ENCODE measurements at places on chromosomes 4 and X. TPM values are rescaled to one million over a fixed set of nuclear protein-coding genes. Genes with fewer than 3 reads are reported as not detected.

DNA sequence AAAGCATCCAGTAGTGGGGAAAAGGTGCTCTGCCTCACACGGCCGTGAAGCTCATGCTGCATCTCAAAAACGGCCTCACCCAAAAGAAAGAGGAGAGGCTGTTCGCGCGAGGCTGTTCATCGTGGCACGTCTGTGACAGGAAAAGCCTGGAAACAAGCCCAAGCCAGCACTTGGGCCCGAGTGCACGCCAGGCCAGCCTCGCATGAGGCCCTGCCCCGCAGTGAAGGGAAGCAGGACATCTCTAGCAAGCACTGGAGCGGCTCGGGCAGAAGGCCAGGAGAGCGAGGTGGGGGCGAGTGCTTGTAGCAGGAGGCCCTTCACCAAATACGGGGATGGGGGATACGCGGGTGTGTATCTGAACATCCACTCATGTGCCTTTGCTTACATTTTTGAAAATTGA lies 39.9 kb upstream of the MXD4 start:
- no peak for DNase-seq

The ARHGEF38 gene
- total RNA-seq = not detected

The FMR1NB gene
- total RNA-seq = not detected

The FSTL5 gene
- not detected for total RNA-seq

DNA sequence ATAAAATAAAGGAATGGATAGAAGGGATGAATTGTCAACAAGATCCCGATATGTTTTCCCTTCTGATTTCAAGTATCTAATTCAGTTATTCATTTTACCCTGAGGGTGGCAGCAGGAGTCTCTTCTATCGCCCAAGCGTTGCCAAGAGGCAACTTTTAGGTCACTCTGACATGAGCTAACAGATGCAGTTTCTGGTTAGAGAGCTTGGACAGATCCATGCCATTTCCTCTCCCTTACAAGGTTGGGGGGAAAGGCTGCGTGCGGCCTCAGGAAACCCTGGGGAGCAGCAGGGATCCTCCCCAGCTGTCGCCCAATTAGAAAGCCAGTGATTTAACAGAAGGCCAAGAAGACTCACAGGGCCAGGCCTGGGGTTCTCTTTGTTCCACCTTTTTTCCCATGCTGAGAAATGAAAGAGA lies 35.3 kb upstream of the WAS start:
- DNase-seq = no peak

The ZIC3 gene
- total RNA-seq = not detected

DNA sequence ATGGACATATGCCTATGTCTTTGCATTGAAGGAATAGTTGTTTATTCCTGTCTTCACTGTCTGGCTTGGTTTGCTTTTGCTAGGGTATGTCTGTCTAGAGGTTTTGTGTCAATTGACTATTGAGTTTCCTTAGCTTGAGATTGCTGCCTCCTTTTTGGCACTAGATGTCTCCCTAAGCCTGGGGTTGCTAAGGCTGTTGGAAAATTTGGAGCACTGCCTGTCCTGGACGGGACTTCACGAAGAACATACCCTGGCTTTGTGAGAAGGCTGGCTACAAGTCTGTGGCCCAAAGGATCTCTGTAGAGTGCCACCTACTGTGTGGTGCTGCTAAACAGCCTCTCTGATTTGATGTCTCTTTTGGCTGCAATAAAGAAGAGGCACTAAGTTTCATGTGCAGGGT lies 183.8 kb upstream of the NUDT10 start:
- no peak for DNase-seq

The GDPD2 gene
- not detected for total RNA-seq

The MOB1B gene
- 18.3 TPM for total RNA-seq

The RAP2C gene
- 21.4 TPM for total RNA-seq

The USP27X gene
- 2.1 TPM for total RNA-seq

DNA sequence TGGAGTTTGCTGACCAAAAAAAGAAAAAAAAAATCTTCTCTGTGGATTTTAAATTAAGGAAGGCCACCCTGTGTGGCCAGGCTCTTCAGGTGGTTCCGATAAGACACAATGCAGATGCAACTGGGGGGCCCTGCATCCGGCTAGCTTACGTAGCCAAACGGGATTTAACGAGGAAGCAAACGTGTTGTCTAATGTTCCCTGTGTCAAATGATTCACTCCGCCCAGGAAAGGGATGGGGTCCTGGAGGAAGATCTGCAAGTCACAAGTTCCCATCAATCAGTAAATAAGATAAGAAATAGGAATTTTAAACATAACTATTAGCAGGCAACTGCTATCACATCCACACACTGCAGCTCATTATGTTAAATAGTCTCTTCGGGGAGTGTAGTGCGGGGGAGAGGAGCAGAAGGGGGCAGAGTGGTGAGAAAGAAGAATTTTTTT lies 216.4 kb upstream of the GYPA start:
- no peak for DNase-seq

The HS3ST1 gene
- 0.87 TPM for total RNA-seq

The SHROOM2 gene
- total RNA-seq = 41.9 TPM

DNA sequence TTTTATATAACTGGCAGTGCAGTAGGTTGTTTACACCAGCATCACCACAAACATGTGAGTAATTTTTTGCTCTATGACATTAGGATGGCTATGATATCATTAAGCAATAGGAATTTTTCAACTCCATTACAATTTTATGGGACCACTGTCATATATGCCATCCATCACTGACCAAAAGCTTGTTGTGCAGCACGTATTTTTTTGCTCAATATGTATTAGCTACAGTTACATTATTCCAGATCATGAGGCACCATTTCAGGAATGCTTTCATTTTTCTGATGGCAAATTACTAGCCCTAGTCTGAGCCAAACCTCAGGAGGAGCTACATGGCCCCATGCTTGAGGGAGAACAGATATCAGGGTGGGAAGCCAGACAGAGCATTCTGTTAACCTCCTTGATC lies 56.8 kb upstream of the DCLK2 start:
- DNase-seq = no peak

GRCh38 chr4:109419679-109420078 lies 13.9 kb upstream of the SEC24B start:
- no peak for DNase-seq

The AWAT2 gene
- not detected for total RNA-seq

DNA sequence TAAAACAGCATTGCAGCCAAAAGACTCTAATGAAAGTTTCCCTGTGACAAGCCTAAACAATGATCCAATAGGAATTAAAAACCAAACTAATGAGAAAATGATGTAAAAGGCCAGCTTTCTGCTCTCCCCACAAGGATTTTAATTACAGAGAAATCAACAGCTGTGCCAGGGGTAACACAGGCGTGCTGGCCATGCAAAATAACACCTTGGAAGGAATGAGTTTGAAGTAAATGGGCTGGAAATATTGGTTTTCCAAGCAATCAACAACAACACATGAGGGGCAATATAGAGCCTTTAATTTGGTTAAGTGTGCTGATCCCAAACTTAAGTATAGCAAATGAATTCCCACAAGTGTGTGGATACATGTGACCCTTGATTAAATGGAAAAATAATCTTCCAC lies 56.9 kb downstream of the NDNF start:
- no peak for DNase-seq

DNA sequence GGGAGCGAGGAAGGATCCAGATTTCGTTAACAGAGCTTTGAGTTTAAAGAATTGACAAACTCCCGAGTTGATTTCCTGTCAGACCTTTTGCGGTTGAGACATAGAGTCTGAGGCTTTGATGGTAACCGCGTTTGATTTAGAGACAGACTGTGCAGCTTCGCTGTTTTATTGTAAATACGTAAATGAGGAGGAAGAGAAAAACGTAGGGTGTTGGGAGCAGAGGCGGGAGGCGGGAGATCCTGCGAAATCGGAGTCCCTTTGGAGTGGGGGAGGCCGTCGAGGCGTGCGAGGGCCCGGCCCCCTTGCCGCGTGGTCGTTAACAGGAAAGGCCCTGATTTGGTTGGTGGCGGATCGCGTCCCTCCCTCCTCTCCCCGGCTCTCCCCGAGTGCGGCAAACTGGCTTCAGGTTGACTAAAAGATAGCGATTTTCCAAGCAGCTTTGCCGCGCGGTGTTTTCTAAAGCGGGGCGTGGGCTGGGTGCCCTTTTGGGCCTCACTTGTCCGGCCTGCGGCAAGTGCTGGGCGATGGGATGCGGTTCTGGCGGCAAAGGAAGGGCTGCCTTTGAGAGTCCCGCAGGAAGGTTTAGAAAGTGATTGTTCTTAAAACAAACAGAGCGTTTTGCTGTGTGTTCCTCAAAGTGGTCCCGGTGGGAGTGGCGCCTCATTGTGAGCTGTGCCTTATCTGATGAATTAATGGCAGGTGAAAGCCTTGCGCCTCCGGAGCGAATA lies 857 bp downstream of the SCML1 start:
- no peak for DNase-seq

The DUSP21 gene
- total RNA-seq = not detected

The VEGFC gene
- total RNA-seq = 35.1 TPM

The PNCK gene
- total RNA-seq = not detected

The RHOXF1 gene
- total RNA-seq = not detected

GRCh38 chr4:76897536-76898384 lies at the start of gene SOWAHB:
Gene SOWAHB (minus strand): TSS chr4:76898144. CDS start chr4:76897849, 295 bp downstream.
- no peak for DNase-seq

The CDX4 gene
- total RNA-seq = not detected

The GABRB1 gene
- total RNA-seq = 0.47 TPM

GRCh38 chr4:80093563-80093962 lies 20.5 kb upstream of the ANTXR2 start:
- DNase-seq = no peak

- DNase-seq = no peak
These were observed 2596.4 kb downstream of the PCDH7 start for GRCh38 chr4:33316578-33316977.

GRCh38 chr4:164846566-164846965 lies 30.4 kb upstream of the APELA start:
- no peak for DNase-seq

The AMTN gene
- total RNA-seq = not detected

The STX18 gene
- total RNA-seq = 26.4 TPM

- DNase-seq = no peak
These were observed 1.0 kb downstream of the LIMCH1 start for GRCh38 chr4:41538887-41539498.

DNA sequence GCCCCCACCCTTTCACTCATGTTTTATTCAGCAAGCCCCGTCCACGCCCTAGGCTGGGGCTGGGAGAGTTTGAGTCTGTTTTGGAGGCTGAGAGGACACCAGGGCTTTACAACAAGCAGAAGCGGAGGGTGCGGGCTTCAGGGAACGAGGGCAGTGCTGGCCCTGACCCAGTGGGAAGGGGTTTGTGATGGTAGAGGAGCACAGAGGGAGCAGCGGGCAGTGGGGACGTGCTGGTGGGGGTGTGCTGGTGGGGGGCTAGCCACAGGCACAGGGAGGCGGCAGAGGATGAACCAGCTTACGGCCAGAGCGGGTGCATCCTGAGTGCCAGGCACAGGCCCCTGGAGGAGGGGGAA lies 26.4 kb downstream of the NSG1 start:
- no peak for DNase-seq

DNA sequence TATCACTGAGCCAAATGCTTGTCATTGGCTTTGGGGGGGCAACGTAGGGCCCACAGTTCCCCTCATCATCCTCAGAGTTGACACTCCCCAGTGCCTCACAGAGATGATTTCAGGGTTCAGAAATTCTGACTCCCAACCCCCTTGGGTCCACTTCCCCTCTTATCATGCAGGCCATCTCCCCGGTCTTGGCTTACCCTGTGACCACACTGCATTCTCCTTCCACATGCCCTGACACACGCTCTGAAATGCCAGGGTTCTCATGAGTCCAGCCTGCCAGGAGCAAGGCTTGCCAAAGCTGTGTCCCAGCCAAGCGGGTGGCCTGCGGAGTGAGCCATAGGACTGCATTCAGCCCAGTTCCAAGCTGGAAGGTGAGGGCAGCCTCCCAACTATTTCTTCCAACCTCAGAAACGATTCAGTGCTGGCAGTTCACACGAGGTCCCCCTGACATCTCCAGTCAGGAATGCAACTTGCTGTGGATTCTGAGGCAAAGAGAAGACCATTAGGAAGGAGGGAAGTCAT lies 101.2 kb downstream of the SMIM20 start:
- no peak for DNase-seq

DNA sequence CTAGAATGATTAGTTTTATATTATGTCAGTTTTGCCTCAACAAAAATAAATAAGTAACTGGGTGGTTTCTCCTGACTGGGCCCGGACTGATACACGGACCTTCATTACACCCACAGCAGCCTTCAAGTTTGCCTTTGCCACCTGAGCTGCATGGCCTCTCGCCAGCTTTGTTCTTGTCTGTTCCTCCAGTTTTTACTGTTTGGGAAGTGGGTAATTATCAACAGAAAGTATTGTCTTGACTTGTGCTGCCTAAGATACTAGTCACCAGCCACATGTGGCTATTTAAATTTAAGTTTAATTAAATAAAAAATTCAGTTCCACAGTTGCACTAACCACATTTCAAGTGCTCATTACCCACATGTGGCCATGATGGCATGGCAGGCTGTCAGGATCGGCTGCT lies 74.7 kb upstream of the INTU start:
- DNase-seq = no peak

DNA sequence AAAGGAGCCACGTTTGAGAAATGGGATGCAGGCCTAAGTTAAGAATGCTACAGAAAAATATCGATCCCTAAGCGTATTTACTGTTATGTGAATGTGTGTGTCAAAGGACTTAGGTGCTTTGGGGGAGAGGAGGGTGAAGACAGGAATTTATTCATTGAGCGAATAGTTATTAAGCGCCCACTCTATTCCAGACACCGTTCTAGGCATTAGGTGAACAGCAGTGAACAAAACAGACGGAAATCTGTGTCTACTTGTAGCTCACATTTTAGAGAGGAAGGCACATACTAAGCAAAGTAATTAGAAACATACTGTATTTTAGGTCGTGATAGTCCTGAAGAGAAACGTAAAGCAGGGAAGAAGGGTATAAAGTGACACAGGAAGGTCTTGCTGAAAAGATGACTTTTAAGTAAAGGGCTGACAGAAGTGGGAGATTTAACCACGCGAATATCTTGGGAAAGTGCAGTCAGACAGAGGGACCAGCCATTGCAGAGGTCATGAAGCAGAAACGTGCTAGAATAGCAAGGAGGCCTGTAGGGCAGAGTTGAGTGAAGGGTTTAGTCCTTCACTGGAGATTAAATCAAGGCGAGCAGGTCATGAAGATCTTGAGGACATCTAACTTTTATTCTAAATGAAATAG lies 541 bp downstream of the AIMP1 start:
- no peak for DNase-seq

GRCh38 chr4:96729641-96730040 lies 889.7 kb downstream of the PDHA2 start:
- DNase-seq = no peak

DNA sequence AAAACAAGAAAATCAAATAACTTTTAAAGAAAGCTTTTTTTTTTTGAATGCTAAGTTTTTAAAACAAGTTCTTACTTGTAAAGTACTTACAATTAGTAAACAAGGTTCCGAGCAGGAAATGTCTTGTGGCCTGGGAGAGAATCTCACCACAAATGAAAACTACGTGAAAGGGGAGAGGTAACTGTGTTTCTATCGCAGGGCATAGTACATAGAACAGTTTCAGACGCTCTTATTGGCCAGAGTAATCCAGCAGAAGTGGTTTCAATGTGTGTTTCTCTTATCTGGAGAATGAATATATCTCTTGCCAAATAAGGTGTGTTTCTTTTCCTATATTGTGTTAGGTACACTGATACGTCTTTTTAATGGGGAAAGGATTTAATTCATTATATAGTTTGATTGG lies at the start of gene PLAC8:
Gene PLAC8, minus strand, starts transcription at position 154 of the 400 bp plus-strand sequence. CDS start 6,808 bp downstream, outside the sequence.
- DNase-seq = no peak

GRCh38 chr4:41175794-41176193 lies 38.5 kb downstream of the APBB2 start:
- DNase-seq = no peak
